ENCODE measurements at places on chromosomes 7 and 10.
A peak's percentile ranks its signal among the peaks of the same experiment; 100 is the strongest.

DNA sequence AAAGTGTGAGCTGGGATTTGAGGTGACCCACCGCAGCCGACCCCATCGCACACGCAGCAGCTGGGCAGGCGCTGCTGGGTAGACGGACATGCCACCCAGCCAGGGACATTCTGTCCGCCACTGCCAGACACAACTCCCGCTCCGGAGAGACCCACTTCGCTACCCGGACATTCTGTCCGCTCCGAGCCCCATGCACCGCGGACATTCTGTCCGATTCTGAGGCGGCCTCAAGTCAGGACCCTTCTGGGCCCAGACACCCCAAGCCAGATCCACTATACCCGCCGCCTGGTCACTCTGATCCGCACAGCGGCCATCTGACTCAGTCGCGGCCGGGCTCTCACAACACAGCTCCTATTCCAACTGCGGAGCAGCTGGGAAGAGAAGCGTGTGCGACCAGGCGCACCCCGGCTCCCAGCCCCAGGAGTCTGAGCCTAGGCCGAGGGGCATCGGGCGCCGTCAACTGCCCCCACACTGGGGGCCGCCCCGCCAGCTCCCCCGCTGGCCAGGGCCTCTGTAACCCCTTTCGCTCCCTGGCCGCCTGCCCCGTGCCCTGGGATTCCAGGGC lies 763 bp downstream of the PITX3 start:
- DNase-seq = no peak

DNA sequence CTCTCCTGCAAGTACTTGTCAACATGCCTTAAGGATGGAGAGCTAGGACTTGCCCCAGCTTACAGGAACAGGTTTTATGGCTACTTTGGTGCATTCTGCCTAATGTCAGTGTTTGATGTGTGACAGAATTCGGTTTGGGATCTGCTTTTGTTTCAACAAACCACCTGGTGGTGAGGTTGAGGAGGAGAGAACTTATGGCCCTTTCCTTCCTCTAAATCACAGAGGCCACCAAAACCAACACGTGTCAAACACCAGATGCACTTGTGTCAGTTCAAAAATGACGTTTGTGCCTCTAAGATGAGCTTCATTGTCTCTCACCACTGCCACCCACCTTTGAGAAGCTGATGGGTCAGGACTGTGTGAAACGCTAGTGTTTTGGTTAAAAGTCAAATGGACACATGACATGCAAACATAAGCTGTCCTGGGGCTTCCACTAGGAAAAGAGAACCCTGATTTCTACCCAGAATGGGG lies 83.9 kb downstream of the OSBPL3 start:
- no peak for DNase-seq

- no peak for DNase-seq
Observed at GRCh38 chr7:157769086-157769485, 432.3 kb downstream of the DNAJB6 start.

DNA sequence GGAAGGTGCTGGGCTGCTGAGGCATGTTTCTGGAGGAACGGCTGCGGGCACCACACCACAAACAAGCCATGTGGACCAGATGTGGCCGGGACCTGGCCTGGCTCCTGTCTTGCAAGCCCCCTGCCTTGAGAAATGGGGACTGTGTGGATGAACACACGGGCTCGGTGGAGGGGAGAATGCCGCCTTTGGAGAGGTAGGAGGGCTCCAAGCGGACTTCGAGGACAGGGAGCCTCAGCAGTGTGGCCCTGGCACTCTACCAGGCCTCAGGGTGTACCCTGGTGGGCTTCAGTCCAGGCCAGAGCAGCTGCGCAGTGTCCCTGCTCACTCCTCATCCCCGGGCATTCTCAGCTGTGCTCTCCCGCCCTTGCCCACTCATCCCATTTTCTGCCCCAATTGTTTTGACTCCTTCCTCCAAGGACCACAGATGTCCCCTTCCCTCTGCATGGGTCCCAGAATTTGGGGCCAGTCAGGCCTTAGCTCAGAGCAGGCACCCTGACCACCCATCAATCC lies 31.5 kb downstream of the PWWP2B start:
- no peak for DNase-seq

DNA sequence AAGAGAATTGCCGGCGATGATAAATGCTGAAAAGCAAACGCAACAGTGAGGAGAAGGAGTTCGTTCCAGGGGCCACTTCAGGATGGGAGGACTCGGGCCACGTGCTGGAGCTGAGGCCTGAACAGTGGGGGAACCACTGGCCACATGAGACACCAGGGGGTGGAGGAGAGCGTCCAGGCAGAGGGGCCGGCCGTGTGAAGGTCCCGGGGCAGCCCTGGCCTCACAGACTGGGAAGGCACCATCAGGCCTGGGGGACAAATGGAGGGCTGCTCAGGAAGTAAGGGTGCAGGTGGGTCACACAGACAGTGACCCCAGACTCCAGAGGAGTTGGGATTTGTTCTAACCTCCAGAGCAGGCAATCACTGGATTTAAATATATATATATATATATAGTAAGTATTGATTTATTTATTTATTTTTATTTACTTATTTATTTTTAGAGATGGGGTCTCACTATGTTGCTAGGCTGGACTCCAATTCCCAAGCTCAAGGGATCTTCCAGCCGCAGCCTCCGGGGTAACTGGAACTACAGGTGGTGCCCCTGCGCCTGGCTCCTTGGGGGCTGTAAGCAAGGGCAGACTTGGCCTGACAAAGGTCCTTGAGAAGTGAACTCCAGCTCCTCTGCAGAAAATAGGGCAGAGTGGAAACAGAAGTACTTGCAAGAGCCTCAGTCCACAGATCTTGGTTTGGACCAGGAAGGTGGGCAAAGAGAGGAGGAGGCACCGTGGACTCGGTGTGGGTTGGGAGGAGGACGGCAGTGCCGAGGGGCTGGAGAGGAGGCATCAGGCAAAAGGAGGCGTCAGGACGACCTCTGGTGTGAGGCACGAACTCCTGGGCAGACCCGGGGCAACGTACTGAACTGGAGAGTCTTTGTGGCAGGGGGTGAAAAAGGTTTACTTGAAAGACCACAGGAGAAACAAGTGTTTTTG lies 57.3 kb downstream of the TCERG1L start:
- no peak for DNase-seq

DNA sequence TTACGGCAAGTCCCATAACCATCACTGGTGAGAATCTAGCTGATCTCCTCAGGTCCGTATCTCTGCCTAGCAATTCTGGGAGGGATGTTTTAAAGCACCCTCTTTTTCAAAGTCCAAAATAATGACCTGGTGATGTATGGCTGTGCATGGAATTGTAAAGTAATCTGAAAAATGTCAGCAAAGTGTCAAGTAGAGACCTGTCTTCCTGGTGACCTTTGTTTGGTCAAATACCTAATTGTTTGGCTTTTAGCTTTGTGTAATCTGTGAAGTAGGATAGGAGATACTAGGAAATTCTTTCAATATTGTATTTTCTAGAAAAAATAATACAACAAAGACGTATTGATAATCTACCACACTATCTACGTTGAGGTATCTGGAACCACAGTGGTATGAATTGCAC lies 51.0 kb downstream of the ABCB5 start:
- DNase-seq = no peak

- DNase-seq = peak; percentile 43
Observed at GRCh38 chr7:52017802-52018679, 701.4 kb upstream of the COBL start.

- no peak for DNase-seq
Observed at GRCh38 chr7:44112997-44113763, 9.0 kb downstream of the AEBP1 start.

GRCh38 chr10:68111584-68111983 lies 2.3 kb downstream of the MYPN start:
- DNase-seq = no peak

GRCh38 chr7:80450621-80451308 lies 61.1 kb downstream of the GNAT3 start:
- no peak for DNase-seq

Data from CMK (cell line).